ENCODE measurements at places on chromosomes 2 and 18. TPM values are rescaled to one million over a fixed set of nuclear protein-coding genes. Genes with fewer than 3 reads are reported as not detected.

IL18R1 gene
- total RNA-seq, result 1.0 TPM

KIF1A gene
- total RNA-seq, result under 0.01 TPM

PAX8 gene
- 0.43 TPM for total RNA-seq

TMEM131 gene
- total RNA-seq, result 20.9 TPM

TRPM8 gene
- total RNA-seq, result not detected

AMER3 gene
- total RNA-seq, result under 0.01 TPM

Data from bronchial smooth muscle cell (primary cell).